ENCODE measurements at places on chromosomes 5 and 9.

GRCh38 chr9:109792951-109793546, 13.1 kb downstream of the PALM2AKAP2 start:
- DNase-seq, result no peak

GRCh38 chr5:172844577-172844838, 10.5 kb downstream of the ERGIC1 start:
- DNase-seq, result no peak

DNA sequence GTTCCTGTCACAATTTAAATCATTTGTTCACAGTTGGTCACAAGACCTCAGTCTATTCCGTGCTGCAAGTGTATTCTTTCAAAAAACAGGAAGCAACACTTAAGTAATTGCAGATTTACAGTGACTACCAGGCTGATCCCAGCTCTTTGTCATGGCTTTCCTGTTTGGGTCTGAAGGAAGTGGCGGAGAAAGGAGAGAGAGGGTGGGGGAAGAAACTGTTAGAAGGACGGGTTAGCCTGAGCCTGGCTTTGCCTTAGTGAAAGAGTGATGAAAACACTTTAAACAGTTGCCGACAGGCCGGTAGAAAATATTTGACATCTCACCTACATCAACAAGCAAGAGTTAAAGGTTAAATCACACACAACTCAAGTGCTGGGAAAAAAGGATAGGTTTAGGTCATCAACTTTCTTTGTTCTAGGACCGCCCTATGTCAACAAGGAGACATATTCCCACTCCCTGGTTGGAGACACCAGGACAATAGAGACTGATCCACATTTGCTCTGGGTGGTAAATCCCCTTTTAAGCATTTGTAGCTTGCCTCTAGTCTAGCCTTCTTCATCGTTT, 102.2 kb upstream of the DAB2 start:
- DNase-seq, result no peak

- DNase-seq, result no peak
Measured at GRCh38 chr5:125043781-125044391, 297.4 kb upstream of the ZNF608 start.
